ENCODE measurements at places on chromosomes 1 and 21.

GRCh38 chr1:185260611-185261010, 56.4 kb downstream of the IVNS1ABP start:
- DNase-seq: no peak

- no peak for DNase-seq
Observed at GRCh38 chr1:81437649-81438048, 363.1 kb upstream of the ADGRL2 start.

GRCh38 chr1:81699234-81699633, 101.5 kb upstream of the ADGRL2 start:
- DNase-seq: peak; percentile 42

- no peak for DNase-seq
Observed at GRCh38 chr1:12475101-12475500, 142.9 kb downstream of the DHRS3 start.
